RWPE2 (cell line): ENCODE measurements at places on chromosomes 3 and 15.

GRCh38 chr3:138950006-138950644 is 3.1 kb downstream of the FOXL2NB start:
- DNase-seq, result no peak

DNA sequence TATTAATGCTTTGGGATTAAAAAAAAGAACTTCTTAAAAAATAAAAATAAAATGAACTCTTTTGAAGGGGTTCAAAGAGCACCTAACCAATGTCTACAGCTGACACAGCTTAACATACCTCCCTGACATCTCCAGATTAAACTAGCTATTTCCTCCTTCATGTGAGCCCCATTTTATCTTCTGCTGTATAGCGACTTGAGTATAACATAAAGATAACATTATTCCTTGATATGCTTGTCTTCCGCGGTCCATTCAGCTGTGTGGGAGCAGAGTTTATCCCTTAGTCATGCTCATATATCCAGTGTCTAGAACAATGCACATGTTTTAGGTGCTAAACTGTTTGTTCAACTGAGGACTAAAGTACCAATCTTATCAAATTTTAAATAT is 7.8 kb upstream of the CHRM5 start:
- no peak for DNase-seq

DNA sequence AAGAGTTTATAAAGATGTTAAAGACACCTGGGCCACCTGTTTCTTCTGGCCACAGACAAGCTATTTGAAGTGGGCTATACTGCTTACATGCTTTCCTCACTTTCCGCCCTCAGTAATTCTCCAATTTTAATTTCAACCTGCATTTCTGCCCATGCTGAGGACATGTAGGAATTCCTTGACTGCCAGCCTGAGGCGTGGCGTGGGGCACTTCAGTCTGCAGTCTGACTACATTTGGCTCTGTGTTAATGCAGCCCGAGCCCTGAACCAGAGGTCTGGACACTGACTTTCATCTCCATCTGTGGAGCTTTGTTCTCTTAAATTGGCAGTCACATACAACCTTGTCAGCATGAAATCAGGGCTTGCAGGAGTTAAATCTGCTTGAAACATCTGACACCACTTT is 8.5 kb downstream of the UQCC5 start:
- DNase-seq, result no peak

DNA sequence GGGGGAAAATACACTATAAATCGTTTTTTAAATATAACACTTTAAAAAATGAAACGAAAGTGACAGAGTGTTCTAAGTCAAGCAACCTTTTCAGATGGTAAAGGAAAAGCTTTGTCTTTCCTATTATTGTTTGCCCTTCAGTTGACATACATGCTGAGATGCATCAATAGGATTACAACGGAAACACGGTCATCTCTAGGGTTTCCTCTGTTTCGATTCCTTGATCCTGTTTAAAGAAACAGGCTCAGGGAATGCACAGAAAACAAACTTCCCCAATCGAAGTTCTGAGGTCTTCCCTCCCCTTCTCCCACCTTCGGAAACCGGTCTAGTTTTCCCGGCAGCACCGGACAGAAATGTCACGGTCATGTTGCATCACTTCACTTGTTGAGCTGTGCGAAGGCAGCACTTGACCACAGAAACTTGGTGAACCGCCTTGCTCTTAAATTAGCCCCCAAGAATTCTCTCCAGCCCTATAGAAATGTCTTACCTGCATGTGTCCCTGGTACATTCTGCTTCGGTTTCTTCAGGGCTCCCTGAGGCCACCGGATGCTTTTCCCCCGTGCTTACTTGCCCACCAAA is 556 bp downstream of the PEX5L start:
- DNase-seq, result no peak

DNA sequence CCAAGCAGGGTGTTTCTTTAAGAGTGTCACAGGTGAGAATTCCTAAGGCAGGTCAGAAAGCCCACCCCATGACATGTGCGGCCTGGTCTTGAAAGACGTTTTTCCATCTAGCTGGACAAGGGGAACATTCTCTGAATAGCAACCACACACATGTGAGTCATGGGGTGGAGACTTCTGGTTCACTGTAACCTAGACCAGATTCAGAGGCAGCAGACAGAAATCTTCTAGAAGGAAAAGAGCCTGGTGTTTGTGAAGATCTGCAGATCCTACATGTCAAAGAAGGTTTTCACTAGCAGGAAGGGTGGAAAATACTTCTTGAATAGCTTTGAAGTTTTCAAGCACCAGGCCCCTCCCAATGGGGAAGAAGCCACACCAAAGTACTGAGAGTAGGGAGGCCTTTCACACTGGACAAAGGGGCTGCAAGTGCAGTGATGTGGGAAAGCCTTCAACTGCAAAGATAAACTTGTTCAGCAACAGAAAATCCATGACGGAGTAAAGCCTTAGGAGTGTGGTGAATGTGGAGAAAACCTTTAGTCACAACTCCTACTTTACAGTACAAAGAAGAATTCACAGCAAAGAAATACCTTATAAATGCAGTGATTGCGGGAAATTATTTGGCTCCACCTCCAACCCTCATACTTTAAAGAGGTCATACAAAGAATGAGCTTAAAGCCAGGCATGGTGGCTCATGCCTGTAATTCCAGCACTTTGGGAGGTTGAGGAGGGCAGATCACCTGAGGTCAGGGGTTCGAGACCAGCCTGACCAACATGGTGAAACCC is 17.6 kb downstream of the ADAM10 start:
- no peak for DNase-seq

DNA sequence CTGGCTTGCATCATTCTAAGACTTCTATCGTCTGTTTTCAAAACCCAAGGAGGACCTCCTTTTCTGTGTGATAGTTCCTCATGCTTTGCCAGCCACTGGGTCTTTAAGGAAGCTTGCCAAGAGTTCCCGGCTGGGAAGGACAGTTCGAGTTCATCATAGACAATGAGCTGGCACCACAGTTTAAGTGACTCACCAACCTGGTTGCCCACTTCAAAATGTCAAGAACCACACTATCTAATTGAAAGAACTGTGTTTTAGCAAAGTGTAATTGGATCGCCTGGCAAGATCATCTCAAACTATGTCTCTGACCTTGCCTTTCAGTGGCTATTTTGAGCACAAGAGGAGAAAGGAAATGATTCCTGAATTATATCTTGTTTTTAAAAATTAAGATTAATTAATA is 27.9 kb downstream of the SOX2 start:
- no peak for DNase-seq

GRCh38 chr3:47825590-47825989 is 22.7 kb downstream of the DHX30 start:
- no peak for DNase-seq

GRCh38 chr15:60353245-60353920 is 44.4 kb downstream of the ANXA2 start:
- no peak for DNase-seq

- no peak for DNase-seq
Observed at GRCh38 chr3:49720855-49721595, 1.5 kb upstream of the AMIGO3 start.

GRCh38 chr3:99931059-99931458 is 113.4 kb downstream of the CMSS1 start:
- DNase-seq, result no peak

DNA sequence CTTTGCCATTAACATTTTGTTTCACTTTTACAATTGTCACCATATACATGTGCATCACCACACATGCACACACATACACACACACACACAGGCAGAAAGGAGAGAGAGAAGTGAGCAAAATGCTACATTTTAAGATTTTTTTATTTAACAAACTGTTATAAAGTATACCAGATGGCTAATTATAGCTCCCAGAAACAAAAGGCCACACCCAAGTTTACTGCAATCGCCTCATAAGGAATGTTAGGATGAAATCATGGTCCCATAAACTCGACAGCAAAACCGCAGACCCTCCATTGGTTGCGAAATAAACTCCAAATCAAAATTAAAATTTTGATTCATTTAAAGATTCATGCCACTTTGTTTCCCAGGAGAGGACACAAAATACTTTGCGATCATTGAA is 16.1 kb upstream of the C15orf61 start:
- DNase-seq, result no peak

DNA sequence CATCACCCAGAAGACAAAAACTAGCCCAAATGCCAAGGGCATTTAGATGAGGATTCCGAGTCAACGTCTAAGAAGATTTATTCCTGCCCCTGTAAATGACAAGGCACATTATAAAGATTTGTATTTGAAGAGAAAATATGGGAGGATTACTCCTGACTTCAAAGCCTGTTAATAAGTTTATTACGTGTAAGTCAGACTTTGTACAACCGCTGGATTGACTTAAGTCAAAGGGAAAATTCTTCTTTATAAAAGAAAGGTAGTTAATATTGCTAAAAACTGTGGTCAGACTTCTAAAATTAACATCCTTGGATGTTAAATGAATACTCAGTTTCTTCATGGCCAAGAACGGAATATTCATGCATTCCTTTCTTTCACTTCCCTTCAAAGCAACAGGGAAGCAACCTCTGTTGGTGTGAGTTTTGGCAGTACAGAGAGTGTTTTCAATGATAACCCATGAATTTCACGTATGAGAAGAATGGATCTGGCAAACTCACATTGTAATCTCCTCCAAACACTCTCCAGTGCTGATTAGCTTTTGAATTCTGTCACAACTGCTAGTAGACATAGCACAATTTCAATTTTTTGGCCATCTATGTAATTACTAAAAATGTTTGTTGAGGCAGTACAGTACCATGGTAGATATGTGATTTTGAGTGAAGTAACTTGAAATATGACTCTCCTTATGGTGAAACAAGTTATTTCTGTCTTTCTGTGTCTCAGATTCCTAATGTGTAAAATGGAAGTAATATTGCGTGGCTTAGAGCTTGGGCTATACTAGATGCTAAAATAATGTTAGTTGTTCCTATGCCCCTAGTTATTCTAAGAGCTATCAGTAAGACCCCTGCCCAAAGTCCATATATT is 62.0 kb downstream of the PLD1 start:
- DNase-seq, result no peak

DNA sequence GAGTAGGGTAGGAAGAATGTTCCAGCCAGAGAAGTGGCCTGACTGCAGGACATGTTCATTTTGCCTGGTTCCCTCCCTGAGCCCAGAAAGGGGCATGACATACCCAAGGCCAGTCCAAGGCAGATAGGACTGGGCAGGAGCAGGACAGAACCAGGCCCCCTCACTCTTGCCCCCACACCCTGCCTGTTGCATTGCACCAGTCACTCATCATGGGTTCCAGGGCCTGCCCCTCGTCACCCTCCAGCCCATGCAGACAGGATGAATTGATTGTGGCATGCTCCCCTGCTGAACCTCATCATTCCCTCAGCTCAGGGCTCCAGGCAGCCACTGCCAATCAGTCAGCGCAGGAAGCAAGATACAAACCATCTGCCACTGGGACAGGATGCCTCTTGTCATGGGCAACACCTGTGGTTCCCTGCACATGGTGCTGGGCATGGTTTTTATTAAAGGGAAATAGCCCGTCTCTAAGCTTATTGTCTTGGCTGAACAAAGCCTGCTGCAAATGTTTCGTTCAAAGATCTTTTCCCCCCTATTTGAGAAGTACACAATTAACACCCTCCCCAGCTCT is 48.9 kb downstream of the RASGRF1 start:
- DNase-seq, result no peak

DNA sequence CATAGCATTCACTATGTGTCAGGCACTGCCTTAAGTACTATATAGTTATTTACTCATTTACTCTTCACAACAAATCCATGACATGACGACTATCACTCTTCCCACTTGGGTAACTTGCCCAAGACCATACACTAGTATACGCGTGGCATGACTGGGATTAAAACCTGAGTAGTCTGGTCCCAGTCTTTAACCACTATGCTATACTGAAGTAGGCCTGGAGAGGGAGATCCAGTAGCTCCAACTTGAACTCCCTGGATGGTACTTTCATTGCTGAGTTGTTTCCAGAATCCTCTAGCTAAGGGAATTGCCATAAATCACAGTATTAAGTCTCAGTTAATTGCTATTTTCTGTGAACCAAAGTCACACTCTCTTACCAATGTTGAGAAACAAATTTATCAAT is 116.2 kb upstream of the LSAMP start:
- no peak for DNase-seq

DNA sequence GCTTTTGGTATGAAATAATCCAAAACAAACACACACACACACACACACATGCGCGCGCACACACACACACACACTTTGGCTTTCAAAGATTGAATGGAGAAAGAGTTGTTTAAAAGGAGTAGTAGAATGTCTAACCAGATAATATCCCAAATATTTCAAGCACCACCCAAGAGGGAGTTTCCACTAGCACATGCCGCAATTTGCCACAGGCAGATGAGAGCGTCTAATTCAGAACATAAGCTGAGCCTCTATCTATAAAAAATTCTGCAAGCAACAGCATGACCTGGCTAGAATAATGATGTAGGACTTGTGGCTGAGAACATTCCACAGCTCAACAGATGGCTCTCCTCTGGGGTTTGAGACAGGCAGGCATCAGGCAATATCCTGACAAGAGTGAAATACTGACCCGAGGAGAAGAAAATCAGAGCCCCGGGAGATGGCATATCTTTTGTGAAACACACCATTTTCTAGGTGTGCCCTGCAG is 302.5 kb upstream of the GADL1 start:
- no peak for DNase-seq

GRCh38 chr3:102085431-102086176 is 236.3 kb downstream of the NFKBIZ start:
- DNase-seq, result no peak

GRCh38 chr3:71859123-71859519 is 74.2 kb upstream of the PROK2 start:
- no peak for DNase-seq

DNA sequence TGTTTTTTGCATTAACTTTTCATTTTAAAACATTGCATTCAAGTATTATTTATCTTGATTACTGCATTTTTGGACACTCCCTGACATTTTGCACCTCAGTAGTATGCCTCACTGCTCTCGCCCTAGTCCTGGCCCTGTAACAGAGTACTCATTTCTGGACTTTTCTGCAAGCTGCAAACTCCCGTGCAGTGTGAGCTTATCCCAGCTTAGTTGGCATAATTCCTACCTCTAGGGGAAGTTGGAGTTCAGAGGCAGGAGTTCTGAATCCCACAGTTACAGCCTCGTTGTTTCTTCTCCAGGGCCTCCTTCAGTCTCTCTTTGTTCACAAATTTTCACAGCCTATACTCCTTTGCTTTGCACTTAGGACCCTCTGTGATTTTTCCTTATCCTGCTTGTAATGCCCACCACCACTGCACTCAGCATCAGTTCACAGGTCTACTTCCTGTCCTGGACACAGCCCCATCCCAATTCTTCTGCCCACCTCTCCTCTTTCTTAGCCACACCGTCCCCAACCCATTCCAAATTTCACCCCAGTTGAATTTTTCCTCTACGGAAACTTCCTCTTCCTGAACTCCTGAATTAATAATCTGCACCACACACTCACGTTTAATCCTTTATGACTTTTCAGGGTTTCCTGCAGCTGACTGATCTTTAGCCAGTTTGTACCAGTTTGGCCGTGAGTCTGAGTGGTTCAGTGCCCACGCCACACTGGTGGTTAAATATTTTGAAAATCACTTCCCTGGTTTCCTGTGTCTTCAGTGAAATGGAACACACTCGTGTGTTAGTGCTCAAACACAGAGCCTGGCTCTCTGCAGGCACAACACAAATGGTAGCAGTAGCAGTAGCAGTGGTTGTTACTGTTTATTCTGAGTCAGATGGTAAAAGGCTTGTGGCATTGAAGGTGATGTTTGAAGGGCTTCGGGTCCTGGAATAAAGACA is 6.3 kb upstream of the CTSH start:
- no peak for DNase-seq
